ENCODE measurements at places on chromosomes 3 and 15. TPM values are rescaled to one million over a fixed set of nuclear protein-coding genes. Genes with fewer than 3 reads are reported as not detected.
A peak's percentile ranks its signal among the peaks of the same experiment; 100 is the strongest.

DNA sequence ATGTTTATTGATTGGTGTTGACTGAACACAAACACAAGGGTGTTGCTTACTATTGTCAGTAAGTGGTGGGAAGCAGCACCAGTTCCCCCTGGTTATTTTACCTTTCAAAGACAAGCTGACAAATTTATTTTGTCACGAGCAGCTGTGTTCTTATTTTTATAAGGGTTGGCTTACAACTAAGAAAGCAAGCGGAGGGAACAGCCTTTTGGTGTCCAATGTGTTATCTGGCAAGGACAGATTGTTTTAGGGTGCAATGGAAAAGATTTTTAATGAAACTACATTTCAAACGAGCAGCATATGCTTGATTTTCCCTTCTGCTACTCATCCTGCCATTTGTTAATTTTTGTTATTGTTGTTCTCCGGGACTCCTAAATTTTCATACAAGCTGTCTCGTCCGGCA is 920.6 kb upstream of the CFAP20DC start:
- DNase-seq = peak; percentile 24

Gene CCR9
- polyA plus RNA-seq = 0.05 TPM

Gene NANOGP8
- polyA plus RNA-seq = 0.76 TPM

Gene EPHB1
- polyA plus RNA-seq = 5.9 TPM

Gene PRSS50
- 3.2 TPM for polyA plus RNA-seq

DNA sequence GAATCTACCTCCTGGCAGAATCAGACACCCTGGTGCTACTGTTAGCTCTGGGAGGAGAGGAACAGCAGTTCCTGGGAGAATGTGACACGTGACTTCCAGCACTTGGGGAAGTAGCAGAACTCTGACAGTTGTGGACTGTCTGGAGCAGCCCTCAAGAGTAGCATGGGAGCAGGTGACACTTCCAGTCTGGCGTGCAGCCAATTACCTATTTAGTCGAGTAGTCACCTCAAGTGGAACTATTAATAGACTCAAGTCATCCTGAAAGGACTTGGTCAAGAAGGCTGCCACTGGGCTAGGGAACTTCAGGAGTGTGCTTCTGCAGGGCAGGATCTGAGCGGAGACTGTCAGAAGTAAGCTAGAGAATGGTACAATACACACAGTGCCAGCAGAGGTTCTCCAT is 62.3 kb downstream of the MTHFS start:
- no peak for DNase-seq

DNA sequence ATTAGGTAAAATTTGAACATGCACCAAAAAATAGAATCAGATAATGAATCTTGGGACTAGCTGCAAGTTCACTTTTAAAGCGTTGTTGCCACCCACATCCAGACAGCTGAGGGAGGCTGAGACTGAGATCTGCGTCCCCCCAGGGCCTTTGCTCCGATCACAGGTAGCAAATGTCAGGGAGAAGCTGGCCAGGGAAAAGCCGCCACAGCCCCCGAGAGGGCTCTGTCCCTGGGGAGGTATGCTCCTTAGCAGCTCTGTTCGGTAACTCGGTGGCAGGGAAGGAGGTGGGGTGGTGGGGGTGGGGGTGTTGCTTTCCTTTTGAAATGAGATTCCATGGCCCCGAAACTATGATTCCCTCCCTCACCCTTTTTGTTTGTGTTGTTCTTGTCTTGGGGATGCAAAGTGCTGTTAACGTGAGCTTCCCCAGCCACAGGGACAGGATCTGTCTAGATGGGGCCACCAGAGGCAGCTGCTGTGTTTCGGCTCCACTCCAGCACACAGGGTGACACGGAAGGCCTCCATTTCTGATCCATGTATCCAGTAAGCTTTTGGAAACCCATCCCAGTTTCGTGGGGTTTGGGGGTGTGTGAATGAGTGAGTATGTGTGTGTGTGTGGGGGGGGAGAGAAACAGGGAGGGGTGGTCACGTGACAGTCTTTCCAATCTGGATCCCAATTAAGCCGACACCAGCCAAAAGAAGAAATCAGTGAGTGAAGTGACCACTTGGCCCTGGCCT is 1.1 kb upstream of the MINAR1 start:
- DNase-seq = peak; percentile 34

Gene NMNAT3
- polyA plus RNA-seq = 11.9 TPM

GRCh38 chr3:177197727-177198460 is 612 bp upstream of the TBL1XR1 start:
- peak; percentile 47 for DNase-seq

DNA sequence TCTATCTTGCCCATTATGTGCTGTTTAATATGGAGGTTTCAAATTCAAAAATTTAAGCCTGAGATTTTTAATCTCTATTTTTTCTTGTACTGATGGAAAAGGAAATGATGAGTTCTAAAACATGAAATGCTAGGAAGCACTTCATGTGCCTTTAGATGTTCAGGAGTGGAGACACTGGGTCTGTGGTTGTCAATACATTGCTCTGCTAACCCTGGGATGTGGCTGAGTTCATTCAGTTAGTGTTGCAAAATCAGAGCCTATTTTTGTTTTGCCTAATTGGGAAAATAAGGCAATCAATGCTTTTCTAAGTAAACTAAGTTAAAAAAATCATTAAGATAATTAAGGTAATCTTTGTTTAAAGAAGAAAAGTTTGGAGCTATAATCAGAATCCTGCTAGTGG is 83.1 kb downstream of the DIPK2A start:
- DNase-seq = no peak

Gene GOLGA6L9
- 30.7 TPM for polyA plus RNA-seq

Gene CLDN1
- polyA plus RNA-seq = 58.2 TPM

Gene CPB1
- 0.90 TPM for polyA plus RNA-seq

DNA sequence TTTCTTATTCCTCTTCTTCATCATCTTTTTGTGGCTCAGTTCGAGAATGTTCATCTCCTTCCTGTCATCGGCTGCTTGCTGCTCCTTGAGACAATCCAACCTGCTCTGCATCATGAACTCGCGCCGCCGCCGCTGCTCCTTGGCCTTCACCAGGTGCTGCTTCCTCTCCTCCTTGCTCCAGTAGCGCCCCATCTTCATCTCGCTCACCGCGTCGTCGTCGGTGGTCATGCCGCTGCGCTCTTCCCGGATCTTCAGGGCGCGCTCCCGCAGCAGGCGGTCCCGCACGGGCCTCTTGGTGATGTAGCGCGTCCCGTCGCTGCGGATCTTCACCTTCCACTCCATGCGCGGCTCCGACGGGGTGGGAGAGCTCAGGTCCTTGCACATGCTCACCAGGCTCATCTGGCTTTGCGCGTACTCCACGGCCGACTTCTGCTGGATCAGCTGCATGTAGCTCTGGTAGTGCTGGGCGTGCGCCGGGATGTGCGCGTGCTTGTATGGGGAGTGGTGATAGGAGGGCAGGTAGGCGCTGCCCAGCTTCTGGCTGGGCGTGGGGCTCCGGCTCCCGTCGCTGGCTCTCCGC is 241.2 kb downstream of the PDZRN3 start:
- DNase-seq = no peak

Gene GP5
- 0.40 TPM for polyA plus RNA-seq

GRCh38 chr3:196599734-196600128 is 31.3 kb downstream of the FBXO45 start:
- DNase-seq = no peak

DNA sequence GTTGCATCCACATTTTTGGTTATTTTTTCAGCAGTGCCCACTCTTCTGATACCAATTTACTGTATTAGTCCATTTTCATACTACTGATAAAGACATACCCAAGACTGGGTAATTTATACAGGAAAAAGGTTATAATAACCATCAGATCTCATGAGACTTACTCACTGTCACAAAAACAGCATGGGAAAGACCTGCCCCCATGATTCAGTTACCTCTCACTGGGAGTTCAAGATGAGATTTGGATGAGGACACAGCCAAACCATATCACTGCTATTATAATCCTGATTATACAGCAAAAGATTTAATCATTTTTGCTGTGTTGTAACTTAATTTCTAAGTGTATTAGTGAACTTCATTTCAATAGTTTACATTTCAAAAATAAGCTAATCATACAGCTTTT is 6.6 kb downstream of the ZBED2 start:
- DNase-seq = no peak

Gene CDHR4
- 0.28 TPM for polyA plus RNA-seq

Gene PLXNB1
- 222 TPM for polyA plus RNA-seq

Gene GRAMD1C
- polyA plus RNA-seq = 34.7 TPM

Gene GCSAM
- 3.0 TPM for polyA plus RNA-seq
